ENCODE measurements at places on chromosomes 3 and 15.

DNA sequence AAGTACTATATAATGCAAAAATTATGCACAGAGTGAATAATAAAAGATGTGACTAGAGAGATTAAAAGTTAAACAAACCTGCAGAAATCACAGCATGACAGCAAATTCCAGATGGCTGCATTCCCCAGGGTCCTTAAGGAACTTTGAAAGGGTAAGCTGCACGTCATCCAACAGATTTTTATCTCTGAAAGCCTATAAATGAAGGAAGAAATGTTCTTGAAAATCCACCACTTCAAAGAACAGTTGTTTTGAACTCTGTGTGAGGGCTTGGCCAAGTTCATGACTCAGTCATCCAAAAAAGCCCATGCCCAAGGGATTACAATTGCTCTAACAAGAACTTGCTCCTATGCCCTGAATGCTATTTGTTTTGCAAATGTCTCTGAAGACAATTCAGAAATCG lies 603.6 kb downstream of the PLOD2 start:
- ATAC-seq: no peak

- no peak for ATAC-seq
Measured at GRCh38 chr3:39362812-39363211, 20.4 kb upstream of the SLC25A38 start.

DNA sequence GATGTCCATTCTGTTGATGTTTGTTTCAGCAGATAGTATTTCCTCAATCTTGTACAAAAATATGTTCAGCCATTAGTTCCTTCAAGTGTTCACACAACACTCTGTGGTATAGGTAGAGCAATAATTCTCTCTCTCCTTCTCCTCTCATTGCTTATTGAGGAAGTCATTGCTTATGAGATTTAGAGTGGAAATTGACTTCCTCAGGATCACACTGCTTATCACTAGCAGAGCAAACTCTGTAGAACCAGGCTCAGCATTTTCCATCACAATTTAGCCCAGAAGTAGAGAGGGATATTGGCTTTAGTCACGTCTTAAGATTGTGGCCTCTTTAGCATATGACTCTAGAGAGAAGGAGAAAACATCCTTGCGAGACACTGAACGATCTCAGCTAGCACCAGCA lies 31.2 kb downstream of the RAB11A start:
- ATAC-seq: no peak

DNA sequence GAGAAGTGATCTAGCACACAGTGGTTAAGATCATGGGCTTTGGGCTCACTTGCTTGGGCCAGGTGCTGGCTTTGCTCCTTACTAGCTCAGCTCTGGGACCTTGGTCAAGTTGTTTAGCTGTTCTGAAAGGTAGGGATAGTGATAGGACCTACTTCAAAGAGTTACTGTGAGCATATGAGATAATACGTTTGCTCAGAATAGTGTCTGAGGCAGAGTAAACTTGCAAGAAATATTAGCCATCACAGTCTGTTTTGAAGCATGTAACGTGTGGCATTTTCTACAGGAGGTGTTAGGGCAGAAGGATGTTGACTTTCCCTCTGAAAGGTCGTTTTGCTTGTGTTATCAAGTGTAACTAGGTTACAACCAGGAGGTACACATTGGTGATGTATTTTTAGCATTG lies 34.5 kb upstream of the NFKBIZ start:
- no peak for ATAC-seq

GRCh38 chr3:53250453-53250852 lies 5.4 kb downstream of the TKT start:
- ATAC-seq: no peak

GRCh38 chr3:143644370-143645089 lies 203.7 kb downstream of the SLC9A9 start:
- ATAC-seq: peak; percentile 93

DNA sequence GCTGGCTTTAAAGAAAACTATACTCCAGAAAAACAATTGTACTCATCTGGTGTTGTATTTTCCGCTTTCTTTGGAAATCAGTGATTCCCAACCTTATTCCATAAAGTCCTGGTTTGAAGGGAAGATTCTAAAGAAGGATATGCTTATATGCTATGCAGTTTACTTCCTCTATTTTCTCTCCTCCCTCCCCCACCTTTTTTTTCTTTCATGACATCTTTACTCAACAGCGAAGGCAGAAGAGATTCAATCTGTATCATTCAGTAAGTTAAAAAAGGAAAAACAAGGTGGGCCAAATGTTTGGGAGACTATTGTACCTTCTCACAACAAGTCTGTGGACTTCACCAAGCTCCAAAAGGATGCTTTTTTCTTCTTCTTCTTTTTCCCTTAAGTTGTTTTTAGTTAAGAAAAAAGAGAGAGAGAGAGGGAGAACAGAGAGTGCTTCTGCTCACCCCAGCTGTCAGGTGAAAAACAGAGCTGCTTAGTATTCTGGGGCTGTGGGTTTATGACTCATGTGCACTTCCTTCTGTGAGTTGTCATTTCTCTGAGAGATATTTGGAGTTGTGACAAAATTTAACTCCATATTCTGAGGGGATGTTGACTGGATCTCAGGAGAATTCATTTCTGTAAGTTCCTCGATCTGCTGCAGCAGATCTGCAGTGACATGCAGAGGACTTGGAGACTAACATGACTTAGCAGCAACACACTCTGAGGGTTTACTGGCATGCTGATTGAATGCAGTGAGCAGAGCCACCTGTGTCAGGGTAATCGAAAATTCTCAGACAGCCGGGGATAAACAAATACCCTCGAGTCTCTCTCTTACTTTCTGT lies 70.7 kb downstream of the SSR3 start:
- ATAC-seq: peak; percentile 13

DNA sequence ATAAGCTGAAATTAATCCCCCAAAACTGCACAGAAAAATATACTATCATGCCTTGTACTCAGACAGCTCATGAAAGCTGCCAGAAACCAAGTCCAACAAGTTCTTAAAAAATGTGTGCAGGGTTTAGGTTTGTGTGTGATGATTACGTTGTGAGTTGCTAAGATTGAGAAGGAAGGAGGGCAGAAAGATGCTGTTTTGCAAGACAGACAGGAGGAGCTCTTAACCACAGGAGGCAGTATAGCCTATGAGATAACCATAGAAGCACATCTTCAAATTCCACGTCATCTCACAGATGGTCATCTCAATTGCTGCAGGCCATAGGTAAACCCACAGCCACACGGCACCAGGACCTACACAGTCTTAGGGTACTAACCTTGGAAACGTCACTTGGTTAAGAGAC lies 191.9 kb downstream of the STT3B start:
- no peak for ATAC-seq

DNA sequence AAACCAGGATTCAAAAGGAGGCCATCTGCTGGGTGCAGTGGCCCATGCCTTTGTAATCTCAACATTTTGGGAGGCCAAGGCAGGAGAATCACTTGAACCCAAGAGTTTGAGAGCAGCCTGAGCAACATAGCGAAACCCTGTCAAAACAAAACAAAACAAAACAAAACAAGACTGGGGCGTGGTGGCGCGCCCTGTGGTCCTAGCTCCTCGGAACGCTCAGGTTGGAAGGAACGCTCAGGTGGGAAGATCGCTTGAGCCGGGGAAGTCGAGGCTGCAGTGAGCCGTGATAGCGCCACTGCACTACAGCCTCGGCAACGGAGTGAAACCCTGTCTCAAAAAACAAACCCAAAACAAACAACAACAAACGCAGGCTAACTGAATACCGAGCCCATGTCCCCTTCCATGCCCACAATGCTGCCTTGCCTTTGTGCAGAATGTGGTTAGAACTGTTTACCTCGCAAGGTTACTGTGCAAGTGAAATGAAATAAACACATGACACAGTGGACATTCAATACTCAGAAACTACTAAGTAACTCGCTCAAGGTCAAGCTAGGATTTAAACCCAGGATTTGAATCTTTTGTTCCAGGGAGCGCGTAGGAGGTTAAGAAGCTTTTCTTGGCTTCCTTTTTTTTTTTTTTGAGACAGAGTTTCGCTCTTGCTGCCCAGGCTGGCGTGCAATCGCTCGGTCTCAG lies 766 bp upstream of the EMC4 start:
- ATAC-seq: peak; percentile 3

DNA sequence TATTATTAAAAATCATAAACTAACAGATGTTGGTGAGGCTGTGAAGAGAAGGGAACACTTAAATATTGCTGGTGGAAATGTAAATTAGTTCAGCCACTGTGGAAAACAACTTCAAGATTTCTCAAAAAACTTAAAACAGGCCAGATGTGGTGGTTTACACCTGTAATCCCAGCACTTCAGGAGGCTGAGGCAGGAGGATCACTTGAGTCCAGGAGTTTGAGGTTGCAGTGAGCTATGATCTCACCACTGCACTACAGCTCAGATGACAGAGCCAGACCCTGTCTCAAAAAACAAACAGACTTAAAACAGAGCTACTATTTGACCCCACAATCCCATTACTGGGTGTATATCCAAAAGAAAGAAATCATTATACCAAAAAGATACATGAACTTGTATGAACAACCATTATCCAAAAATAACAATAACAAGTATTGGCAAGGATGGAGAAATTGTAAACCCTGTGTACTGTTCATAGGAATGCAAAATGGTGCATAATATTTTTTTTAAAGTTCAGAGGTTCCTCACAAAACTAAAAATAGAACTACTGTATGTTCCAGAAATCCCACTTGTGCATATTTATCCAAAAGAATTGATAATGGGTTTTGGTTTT lies 25.5 kb downstream of the ZNF148 start:
- no peak for ATAC-seq

DNA sequence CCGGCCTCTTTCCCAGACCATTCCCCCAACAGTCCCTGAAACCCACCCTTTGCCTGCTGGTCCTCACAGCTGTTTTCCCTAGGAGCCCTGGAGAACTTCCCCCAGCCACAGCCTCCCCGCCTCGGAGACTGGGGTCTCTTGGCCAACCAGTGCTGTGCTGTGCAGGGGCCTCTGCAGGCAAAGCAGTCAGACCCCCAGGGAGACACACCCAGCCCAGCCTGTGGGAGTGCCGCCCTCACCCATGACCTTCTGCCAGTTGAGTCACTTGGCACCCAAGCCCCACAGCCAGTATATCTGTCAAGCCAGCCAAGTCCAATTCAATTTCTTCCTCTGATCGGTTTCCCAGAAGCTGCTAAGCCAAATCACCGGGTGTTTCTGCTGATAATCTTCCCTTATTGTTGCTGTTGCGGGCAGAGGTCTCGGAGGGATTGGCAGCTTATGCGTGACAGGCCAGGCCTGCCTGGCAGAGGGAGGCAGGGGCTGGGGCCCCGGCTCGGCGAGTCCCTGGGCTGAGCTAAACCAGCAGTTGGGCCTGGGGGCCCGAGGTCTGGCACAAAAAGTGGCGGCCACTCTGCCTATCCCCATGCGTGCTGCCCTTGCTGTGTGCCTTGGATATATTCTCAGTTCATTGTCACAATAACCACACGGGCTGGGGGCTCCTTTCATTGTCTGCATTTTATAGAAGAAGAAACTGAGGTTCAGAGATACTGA lies 65.6 kb upstream of the SLC6A1 start:
- no peak for ATAC-seq

- no peak for ATAC-seq
Measured at GRCh38 chr3:194326968-194327217, 24.2 kb downstream of the CPN2 start.

GRCh38 chr3:130850044-130850797 lies 43.7 kb upstream of the ATP2C1 start:
- ATAC-seq: peak; percentile 88

DNA sequence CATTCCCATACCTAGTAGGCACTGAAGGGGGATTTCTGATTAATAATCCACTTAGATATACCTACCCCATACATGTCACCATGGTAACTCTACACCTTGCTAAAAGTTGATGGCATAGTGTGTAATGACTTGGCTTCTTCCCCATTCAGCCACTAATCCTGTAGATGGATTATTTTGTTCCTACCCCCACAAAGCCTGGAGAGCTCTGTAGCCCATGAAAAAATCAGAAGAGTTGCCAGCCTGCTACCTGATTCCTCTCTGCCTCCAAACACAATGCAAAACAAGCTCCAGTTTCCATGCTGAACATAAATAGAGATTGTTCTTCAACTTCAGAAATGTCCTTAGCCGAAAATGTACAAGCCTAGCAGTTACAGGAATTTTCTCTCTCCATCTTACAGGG lies 98.9 kb upstream of the PFN2 start:
- ATAC-seq: peak; percentile 6

GRCh38 chr15:45429941-45430792 lies 51.8 kb upstream of the GATM start:
- peak; percentile 7 for ATAC-seq

GRCh38 chr3:172651936-172652625 lies 58.8 kb downstream of the NCEH1 start:
- no peak for ATAC-seq

DNA sequence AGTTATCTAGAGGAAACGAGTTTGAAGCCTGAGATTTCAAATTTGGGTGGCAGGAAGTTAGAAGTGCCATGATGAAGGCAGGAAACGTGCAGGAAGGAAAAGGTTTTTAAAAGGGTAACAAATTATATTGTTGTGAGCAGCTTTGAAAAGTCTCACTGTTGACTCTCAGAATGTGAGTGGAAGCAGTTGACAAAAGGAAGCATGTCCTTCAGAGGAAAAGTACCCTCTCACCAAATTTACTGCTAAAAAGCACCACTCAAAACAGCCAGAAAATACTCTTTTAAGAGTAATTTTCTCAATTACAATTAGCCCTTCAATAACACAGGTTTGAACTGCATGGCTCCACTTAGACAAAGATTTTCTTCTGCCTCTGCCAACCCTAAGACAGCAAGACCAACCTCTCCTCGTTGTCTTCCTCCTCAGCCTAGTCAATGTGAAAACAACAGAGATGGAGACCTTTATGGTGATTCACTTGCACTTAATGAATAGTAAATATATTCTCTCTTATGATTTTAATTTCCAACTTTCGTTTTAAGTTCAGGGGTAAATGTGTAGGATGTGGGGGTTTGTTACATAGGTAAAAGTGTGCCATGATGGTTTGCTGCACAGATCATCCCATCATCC lies 117.1 kb upstream of the LIPC start:
- ATAC-seq: no peak

- ATAC-seq: no peak
Measured at GRCh38 chr3:32842987-32843386, 25.2 kb downstream of the TRIM71 start.

GRCh38 chr3:186514296-186515002 lies 29.7 kb downstream of the CRYGS start:
- ATAC-seq: peak; percentile 32

All from motor neuron (in vitro differentiated cells).